ENCODE measurements at places on chromosomes 5 and 9.

DNA sequence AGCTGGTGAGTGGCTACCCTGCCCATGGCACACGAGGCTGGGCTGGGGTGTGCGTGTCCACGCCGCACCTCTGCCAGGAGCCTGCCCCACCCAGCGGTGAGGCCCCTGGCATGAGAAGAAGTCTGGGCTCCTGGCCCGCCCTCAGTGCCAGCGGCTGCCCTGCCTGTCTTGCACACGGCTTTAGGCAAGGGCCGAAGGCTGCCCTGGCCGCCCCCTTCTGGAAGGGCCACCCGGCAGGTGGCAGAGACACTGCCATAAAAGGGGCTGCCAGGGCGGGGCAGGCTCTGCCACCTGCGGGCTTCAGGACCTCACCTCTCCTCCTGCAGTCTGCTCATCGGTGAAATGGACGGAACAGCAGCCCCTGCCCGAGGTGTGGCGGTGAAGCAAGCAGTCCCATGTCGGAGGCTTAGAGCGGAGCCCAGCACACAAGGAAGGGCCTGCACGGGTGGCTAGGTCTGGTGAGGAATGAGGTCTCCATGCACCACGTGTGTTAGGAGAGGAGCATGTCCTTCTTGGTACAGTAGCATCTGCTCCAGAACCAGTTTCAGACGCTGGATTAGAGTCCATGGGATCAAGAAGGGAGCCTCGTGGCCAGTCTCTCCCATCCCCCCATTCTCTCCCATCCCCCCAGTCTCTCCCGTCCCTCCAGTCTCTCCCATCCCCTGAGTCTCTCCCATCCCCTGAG is 34.8 kb upstream of the TMEM250 start:
- DNase-seq = no peak

GRCh38 chr5:170275376-170275994 is 22.1 kb downstream of the LCP2 start:
- peak; percentile 75 for DNase-seq

- DNase-seq = peak; percentile 36
These were observed 80.6 kb downstream of the FBXO4 start for GRCh38 chr5:42005561-42006153.

DNA sequence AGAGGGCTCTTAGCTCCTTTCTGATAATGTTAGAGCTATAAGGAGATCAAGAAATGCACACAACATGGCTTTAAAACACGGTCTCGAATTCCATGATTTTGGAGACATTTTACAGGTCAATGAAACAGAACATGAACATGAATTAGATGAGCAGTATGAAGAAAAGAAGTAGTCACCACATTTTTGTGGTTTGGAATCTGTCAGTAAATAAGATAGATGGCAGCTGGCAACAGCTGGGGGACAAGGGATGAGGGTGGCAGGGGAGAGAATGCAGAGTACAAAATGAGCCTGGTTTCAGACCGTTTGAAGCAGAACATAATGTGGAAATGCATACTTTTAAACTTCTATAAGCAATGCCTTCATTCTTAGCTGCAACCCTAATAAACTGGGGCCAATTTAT is 107.1 kb downstream of the OXCT1 start:
- DNase-seq = no peak

GRCh38 chr5:52731274-52732027 is 56.3 kb upstream of the ITGA1 start:
- DNase-seq = no peak

- DNase-seq = no peak
These were observed 127.4 kb downstream of the AOPEP start for GRCh38 chr9:94853887-94854286.

DNA sequence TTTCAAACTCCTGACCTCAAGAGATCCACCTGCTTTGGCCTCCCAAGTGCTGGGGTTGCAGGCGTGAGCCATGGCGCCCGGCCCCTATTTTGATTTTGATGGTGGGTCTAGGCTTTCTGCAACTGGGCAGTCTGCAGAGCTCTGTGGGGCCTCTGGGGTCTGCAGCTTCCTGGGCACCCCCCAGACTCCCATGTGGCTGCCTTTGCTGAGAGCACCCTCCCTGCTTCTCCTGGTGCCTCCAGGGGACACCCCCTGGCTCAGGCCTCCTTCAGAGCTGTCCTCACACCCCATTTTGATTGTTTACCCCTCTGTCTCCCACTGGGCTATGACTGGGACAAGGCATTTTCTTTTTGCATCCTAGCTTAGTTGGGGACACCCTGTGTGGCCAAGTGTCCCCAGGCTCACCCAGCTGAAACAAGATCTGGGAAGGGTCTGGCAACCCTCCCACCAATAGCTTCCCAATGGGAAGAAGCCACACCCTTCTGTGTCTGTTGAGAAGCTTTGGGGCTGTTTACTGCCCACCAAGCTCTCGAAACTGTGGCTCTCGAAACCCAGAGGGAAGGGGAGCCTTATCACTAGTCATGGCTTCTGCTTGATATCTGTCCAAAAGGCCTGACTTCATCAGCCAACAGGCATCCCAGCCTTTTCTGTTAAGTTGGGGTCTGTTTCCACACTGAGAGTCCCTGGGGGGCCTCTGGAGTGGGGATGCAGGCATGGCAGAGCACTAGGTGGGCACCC is 204.4 kb upstream of the IER5L start:
- no peak for DNase-seq

DNA sequence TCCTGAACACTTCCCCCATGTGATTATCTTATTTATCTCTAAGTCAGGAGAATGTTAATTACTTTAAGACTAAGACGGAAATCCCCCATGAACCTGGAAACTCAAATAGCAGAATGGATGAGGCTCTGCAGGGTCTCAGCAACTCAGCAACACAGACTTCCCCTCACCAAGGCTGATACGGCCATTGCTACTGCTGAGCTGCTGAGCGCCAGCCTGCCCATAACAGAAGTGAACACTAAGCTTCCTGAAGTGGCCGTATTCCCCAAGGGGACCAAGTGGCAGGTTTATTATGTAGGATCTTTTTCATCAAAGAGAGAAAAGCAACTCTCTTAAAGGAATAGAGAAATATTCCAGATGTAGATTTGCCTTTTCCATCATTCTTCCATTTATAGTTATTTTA is 311.1 kb downstream of the RFX3 start:
- DNase-seq = no peak

- DNase-seq = peak; percentile 75
These were observed 27.6 kb downstream of the ALDH1A1 start for GRCh38 chr9:72925126-72925789.

- DNase-seq = no peak
These were observed 2.6 kb upstream of the SNX18 start for GRCh38 chr5:54514841-54515432.

- peak; percentile 80 for DNase-seq
These were observed 352.6 kb upstream of the PANK3 start for GRCh38 chr5:168931638-168932345.

GRCh38 chr5:132497488-132497997 is 7.0 kb upstream of the IRF1 start:
- DNase-seq = no peak

GRCh38 chr5:6831678-6832671 is 118.7 kb downstream of the TENT4A start:
- DNase-seq = no peak

- peak; percentile 15 for DNase-seq
These were observed 279.0 kb downstream of the AUH start for GRCh38 chr9:91082731-91083130.

- DNase-seq = no peak
These were observed 45.7 kb upstream of the FANCC start for GRCh38 chr9:95363051-95363841.

- DNase-seq = no peak
These were observed 37.2 kb downstream of the GRAMD2B start for GRCh38 chr5:126460459-126460858.

GRCh38 chr9:30310711-30311110 is 2073.7 kb upstream of the ACO1 start:
- DNase-seq = no peak

GRCh38 chr5:123087173-123088030 is 1.6 kb upstream of the PRDM6 start:
- peak; percentile 1 for DNase-seq

DNA sequence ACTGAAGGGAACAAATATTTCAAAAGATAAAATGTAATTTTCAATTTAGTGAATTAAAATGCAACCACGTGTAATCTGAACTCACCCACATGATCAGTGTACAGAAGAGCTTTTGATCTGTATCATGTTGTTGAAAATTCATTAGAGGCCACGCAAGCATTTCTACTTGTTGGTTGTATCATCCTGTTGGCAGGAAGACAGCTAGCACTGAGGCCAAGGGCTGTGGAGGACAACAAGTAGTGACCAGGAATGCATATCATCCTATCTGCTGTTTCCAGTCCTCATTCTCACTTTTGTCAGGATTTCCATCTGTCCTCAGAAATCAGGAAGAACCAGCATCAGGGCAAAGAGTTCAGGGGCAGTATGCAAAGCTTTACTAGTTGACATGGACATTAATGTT is 29.9 kb upstream of the CKS2 start:
- DNase-seq = no peak

DNA sequence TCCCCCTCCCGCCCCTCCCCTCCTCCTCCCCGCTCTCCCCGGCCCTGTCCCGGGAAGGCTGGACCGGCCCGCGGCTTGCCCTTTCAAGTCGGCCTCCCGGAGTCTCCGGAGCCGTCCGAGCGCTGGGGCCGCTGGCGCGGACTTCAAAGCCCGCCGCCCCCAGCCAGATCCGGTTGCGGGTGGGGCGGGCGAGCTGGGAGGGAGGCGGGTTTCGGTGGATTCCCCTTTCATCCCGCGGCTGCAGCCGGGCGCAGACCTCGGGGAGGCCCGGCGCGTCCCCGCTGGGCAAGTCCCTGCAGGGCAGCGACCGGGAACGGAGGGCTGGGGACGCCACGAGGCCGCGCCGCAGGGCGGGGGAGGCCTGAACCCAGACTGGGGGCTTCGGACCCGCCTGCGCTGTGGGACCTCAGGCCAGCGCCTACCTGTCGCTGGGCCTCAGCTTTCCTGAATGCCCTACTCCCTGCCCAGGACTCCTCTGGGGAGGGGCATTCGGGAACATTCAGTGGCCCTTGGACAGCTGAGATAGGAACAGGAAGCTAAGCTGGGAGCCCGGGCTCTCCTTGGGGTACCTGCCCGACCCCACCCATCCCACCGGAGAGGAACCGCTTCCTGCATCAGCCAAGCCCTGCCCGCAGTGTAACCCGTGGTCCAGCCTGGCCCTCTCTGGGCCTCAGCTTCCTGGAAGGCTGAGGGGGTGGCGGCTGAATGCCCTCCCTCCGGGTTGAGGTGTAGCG is 23.4 kb downstream of the C9orf50 start:
- no peak for DNase-seq

DNA sequence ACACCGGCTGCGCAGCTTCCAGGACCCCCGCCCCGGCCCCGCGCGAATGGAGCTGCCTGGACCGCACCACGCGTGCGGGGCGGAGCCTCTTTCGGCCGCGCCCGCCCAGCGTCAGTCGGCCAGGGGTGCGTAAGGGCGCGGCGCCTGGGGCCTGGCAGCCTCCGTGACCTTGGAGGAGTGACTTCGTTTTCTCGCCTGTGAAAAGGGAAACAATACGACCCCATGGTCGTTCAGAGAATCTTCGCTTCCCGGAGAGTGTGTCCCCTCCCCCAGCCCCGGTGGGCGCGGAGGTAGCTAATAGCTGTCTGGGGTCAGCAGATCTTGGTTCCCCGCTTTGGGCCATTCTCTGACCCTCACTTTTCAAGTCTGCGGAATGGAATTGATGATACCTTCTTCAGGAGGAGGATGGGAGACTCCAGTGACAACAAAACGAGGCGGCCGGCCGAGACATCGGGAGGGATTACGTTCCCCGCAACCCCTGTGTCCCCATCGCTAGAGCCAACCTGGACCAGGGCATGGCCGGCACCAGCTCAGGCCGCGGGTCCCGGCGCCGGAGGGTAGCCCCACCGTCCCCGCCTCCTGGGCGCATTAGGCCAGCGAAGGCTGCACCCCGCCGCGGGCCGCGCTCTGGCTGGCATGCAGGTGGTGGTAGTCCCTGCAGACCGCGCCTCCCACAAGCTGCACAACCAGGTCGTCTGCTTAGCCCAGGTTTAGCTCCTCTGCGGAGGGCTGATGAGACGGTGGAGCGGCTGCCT is 5.5 kb upstream of the CDHR2 start:
- DNase-seq = peak; percentile 67

DNA sequence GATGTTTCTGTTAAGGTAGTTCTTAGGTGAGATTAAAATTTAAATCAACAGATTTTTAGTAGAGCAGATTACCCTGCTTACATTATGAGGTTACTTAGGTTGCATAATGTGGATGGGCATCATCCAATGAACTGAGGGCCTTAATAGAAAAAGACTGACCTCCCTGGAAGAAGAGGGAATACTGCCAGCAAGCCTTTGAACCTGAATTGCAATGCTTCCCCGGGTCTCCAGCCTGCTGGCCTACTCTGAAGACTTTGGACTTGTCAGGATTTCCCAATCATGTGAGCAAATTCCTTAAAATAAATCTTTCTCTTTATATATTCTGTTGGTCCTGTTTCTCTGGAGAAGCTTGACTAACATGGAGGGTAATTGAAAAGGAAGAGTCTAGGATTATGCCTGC is 542.1 kb upstream of the ARRDC3 start:
- no peak for DNase-seq

- DNase-seq = no peak
These were observed 29.8 kb upstream of the CLPTM1L start for GRCh38 chr5:1374679-1375055.

GRCh38 chr9:135222881-135223760 is 135.7 kb downstream of the OLFM1 start:
- DNase-seq = no peak

GRCh38 chr5:73415617-73416016 is 33.0 kb downstream of the FOXD1 start:
- DNase-seq = no peak

- DNase-seq = no peak
These were observed 8.3 kb downstream of the AHRR start for GRCh38 chr5:329768-330167.

DNA sequence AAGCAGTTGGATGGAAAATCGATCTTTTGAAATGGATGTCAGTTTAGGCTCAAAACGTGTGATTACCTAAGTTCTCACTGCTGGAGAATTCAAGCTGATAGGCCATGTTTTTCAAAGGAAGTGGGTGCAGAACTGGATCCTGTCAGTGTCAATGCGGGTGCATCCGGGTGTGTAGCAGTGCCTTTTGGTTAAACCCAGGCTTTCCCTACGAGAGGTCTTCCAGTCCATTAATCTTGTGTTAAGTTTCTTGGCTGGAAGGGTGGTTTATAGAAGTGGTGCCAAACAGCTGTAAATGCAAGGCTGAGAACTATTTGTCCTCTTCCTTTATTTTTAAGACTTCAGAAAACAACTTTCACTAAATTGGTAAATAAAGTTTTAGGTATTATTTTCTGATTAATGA is 71.9 kb downstream of the DAPK1 start:
- DNase-seq = no peak

DNA sequence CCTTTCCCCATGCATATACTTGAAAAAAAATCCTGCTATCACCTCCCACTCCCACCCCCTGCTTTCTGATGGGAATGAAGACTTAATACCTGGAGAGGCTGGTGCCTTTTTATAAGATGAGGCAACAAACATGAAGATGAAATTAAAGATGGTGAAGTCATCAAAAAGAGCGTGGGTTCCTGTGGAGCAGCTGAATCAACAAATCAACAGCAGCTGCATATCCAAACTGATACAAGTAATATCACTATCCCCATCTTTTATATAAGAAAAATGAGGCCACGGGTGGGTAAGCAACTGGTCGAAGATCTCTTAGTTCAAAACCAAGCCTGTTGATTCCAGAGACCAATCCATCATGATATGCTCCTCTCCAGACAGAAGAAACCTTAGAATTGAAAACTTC is 268.5 kb downstream of the ENC1 start:
- DNase-seq = no peak
